ENCODE measurements at places on chromosomes 2 and 18.

DNA sequence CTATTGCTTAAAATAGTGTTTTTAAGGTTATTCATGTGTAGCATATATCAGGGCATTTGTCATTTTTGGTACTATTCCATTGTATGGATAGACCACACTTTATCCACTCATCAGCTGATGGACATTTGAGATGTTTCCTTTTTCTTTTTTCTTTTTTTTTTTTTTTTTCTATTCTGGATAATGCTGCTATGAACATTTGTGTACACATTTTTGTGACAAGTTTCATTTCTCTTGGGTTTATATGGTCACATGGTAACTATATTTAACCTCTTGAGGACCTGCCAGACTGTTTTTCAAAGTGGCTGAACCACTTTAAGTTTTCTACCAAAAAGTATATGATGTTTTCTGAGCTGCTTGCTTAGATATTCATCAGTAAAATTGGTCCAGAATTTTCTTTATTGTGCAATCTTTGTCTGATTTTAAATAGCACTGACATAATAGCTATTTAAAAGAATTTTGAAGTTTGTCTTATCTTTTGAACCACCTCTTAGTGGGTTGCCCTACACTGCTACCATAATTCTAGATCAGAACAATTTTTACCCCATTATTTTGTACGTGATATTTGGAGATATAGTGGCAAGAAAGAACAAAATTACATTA, 219.4 kb upstream of the SIX3 start:
- no peak for DNase-seq

DNA sequence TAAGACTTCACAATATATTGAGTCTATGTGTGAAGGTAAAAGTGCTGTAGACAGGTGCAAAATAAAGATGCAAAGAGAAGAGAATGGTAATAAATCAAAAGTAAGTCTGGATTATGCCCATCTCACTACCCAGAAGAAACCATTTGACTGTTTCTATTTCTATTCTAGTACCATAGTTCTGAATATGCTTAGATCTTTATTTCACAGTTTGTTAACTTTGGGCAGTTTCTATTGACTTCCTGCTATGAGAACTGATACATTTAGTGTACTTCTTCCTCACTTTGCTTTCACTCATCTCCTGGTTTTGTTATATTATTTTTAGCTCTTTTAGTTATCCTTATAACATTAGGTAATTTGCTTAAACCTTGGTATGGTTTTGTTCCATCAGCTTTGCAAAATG, 94.9 kb downstream of the HS1BP3 start:
- no peak for DNase-seq

- DNase-seq = no peak
Measured at GRCh38 chr2:44616667-44617155, 255.0 kb downstream of the CAMKMT start.

GRCh38 chr2:3494984-3495666, 24.2 kb downstream of the ADI1 start:
- DNase-seq = no peak

DNA sequence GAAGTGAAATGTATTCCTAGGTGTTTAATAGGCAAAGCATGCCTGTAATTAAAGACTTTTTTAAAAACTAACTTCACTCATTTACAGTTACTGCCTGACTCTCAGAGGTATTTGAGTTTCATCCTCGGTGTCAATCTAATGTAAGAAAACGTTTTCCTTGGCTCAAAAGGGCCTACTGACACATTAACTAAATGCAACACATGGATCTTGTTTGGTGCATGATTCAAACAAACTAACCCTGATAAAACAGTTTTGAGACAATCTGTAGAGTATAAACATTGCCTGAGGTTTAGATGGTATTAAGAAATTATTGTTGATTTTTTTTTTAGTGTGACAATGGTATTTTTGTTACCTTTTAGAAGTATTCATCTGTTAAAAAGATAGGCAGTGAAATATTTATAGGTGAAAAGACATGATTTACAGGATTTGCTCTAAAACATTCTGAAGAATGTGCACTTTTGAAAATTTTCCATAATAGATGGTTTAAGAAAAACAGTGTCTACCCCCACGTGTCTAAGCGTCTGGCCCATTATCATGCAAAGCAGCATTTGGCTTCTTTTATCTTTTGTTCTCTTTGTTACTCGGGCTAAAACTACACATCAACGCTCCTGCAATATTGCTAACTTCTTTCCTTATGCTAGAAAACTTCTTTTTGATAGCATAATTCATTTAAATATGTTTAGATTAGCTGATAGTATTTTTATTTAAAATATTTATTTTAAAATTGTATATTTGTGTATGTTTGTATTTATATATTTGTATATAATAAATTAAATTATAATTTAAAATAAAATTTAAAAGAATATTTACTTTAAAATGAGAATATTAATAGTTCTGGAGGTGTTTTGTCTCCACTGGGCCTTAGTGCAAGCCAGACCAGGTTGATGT, 160.2 kb upstream of the NDUFV2 start:
- no peak for DNase-seq

GRCh38 chr2:33505966-33506365, 29.5 kb downstream of the RASGRP3 start:
- DNase-seq = no peak

- no peak for DNase-seq
Measured at GRCh38 chr18:70463085-70463484, 174.2 kb downstream of the SOCS6 start.

- no peak for DNase-seq
Measured at GRCh38 chr18:33212363-33212762, 228.2 kb downstream of the CCDC178 start.

DNA sequence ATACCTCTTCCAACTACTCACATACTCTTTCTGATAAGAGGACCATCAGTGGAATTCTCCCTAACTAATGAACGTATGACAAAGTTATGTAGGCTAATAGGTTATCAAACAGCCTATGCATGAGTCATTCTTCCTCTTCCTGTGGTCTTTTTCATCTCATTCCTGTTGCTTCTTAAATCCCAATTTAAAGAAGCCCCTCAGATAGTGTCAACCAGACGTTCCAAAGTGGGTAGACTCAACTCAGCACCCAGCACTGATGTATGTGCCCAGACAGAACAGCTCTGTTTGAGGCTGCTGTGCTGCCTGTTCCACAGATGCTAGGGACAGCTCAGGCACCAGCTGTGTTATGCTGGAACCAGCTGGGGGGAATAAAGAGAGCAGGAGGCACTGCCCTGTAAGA, 52.6 kb downstream of the CXCR4 start:
- DNase-seq = no peak

DNA sequence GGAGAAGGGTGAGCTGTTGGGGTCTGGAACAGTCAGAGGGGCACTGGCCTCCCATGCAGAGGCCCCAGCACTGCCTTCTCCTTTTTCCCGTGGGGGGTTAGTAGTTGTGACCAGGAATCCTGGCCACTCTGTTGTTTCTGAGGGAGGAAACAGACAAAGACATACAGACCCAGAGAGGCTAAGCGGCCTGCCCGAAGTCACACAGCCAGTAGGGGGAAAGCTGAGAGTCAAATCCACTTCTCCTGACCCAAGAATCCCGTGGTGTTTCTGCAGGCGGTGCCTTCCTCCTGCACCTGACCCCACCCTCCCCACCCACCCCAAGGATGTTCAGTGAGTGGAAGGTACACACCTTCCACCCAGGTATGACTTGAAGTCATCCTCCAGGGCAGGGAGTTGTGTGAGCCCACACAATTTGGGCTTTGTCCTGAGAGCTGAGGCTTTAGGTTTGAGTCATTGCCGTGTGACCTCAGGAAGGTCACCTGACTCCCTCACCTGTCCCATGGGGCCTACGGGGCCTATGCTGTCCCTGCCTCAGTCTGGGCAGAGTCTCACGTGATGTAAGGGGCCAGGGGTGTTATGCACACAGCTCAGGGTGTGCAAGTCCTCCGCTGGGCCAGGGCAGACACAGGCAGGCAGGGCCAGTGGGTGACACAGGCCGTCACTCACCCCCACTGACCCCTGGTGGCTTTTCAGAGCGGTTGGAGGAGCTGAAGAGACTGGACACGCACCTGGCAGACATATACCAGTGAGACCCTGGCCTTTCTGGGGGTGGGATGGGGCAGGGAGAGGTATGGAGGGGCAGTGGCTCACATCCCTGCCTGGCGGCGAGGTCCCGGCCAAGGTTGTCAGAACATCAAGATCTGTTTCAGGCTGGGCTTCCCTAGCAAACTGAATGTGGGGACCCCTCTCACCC, 5.0 kb downstream of the NT5DC4 start:
- DNase-seq = no peak

DNA sequence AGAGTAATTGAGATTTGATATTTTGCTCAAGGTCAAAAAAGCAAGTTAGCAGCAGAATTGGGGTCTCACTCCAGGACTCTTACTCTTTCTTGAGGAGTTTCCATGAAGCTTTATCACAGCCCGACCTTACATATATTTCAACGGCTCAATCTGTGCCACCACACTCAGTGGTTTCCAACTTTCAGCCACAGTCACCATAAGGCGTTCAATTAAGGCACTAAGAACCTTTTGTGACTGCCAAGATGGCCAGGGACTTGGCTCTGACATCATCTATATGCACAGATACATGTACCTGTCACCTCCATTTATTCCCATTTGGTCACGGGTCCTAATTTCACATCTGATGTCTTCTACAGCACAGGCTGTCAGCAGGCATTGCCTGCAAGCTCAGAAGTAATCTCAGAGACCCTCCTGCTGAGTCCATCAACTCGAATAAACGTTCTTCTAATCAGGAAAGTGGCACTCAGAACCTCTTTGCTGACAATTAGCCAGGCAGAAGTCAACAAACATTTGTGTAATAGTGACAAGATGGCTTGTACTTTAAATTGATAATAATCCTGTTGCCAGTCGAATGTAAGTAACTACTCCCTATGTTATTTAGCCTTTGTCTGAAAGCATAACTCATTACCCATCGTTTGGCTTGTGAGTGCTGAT, 16.1 kb downstream of the DYTN start:
- no peak for DNase-seq

DNA sequence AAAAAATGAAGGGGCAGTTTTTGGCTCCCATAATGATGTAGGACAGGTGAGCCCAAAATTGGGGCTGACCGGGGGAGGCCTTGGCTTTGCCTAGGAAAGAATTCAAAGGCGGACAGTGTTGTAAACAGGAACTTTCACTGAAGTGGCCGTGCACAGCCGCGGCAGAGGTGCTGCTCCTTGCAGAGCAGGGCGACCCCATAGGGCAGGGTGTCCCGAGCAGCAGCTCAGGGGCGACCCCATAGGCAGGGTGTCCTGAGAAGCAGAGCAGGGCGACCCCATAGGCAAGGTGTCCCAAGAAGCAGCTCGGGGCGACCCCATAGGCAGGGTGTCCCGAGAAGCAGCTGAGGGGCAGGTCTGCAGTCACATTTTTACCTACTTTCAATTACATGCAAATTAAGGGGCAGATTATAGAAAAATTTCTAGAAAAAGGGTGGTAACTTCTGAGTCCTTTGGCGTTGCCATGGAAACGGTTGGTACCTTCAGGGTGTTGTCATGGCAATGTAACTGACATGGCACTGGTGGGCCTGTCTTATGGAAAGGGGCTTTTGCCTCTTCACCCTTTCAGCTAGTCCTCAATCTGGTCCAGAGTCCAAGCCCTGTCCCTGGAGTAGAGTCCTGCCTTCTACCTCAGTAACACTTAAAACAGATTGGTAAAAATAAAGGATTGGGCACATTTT, 134.5 kb downstream of the FBXO15 start:
- DNase-seq = no peak

- peak; percentile 25 for DNase-seq
Measured at GRCh38 chr2:197310987-197311420, 424 bp upstream of the ANKRD44 start.

- no peak for DNase-seq
Measured at GRCh38 chr18:75475228-75475627, 47.7 kb upstream of the SMIM21 start.

DNA sequence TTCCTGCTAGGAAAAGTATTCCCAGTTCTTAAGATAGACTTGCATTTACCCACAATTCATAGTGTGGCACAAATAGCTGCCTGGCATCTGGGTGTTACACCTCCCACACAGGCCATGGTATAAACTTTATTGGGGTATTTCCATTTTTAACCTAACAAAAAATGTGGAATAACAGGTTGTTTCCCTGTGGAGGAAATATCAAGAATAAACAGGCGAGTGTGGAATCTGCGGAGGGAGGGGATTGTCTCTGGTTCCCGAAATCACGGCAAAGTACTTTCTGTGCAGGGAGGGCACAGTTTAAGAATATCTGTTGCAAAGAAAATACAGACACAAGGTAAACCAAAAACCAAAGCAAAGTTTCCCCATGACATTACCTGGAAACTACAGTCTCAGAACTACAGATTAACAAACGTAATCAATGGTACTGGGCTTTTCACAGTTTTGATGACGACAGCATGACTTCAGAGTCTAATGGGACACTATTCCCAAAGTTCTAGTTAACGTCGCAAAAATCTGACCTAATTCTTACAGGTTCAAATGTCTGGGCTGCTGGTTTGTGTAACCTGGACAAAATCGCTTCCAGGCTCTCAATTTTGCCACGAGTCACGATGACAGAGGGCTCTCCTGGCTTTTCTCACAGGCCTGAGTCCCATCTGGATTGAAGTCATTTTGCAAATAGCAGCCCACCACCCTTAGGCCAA, 1.4 kb downstream of the STARD7 start:
- DNase-seq = no peak

GRCh38 chr2:85057226-85057962, 75.8 kb upstream of the TCF7L1 start:
- no peak for DNase-seq

GRCh38 chr2:202005272-202005887, 28.3 kb upstream of the FZD7 start:
- DNase-seq = no peak
